ENCODE measurements at places on chromosomes 7 and 10.
A peak's percentile ranks its signal among the peaks of the same experiment; 100 is the strongest.

DNA sequence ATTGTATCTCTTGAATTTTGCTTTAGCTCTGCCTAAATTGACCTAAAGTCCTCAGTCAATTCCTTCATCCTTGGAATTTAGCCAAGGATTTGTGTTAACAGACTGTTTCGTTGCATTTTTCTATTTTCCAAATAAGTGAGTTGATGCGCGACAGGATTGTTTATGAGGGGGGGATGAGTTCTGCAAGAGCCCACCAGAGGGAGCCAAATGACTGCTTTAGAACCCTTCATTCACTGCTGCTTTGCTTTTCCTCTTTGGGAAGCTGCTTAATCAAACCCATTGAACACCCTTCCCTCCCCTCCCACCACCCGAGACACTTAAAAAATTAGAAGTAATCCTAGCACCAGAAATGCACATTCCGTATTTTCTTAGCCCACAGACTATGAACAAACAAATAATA, 33.7 kb upstream of the PTF1A start:
- peak overlapping the region; percentile 41 for H3K4me3 ChIP-seq
- no peaks in the 10 kb centered on the region for H3K36me3 ChIP-seq
- DNase-seq = peak; percentile 63
- H3K27ac ChIP-seq = no peak overlapping the region
- H3K27me3 ChIP-seq = peaks cover 66% of the 10 kb centered on the region

DNA sequence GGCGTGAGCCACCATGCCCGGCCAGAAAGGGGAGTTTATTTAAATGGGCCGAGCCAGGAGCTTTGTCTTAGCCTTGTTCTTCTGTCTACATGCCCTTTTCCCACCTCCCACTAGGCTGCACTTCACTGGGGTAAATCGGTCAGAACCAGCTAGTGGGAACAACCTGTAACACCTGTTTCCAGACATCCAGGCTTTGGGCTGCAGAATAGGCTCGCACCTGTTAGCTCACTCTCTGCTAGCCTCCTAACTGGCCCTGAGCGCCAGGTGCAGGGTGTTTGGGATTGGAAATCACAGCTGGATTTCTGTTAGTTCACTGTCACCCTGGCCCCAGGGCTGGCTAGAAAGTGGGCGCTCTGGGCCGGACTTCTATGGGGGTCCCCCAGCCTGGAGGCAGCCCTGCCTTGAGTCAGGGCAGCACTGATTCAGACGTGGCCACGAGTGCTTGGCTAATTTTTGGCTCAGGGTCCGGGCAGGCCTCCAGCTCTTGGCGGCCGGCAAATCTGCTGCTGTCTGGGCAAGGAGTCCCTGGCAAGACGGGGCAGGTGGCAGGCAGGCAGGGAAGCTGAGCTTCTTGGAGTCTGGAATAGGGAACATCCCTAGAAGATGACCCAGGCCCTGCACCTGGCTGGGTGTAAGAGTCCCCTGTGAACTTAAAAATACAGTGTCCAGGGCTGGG, 48.6 kb downstream of the GTF2IRD1 start:
- no peak overlapping the region for H3K27ac ChIP-seq
- H3K4me1 ChIP-seq = peaks cover 15% of the 10 kb centered on the region
- DNase-seq = no peak
- H3K4me3 ChIP-seq = no peak overlapping the region

- peaks cover 47% of the 10 kb centered on the region for H3K4me1 ChIP-seq
- peak; percentile 62 for DNase-seq
- H3K36me3 ChIP-seq = peaks cover 18% of the 10 kb centered on the region
- H3K27me3 ChIP-seq = peaks cover 12% of the 10 kb centered on the region
- H3K4me3 ChIP-seq = peak overlapping the region; percentile 92
- peak overlapping the region; percentile 86 for H3K27ac ChIP-seq
Measured at GRCh38 chr10:68560943-68561864, 1.1 kb downstream of the TET1 start.

DNA sequence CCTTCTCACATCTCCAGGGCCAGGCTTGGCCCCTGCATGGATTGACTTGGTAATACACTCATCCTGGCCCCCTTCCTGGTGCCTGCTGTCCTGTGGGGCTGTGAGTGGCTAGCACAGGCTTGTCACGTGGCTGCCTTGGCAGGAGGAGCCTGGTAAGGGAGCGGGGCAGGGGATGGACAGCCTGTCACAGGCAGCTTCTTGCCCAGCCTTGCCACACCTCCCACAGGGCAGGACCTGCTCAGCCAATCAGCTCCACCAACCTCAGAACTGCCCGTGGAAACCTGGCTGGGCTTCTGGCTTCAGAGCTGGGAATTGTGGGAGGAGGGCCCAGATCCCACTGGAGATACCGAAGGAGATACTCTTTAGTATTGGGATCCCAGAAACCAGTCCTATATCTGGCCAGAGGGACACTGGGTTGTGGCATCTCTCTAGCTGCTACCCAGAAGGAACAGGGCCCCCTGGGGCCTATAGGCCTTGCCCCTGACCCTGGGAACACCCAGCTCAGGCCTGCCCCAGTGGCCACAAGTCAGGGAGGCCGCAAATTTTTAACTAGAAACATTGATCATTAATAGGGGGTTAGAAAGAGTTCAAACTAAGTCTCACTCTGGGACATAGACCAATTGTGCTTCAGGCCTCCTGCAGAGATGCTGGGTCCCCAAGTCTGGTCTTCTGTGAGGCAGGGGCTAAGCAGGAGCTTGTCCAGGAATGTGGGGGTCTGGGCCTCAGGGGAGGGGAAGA, at the start of gene HOGA1:
Gene HOGA1, plus strand, starts transcription at position 330 of the 738 bp plus-strand sequence. Its CDS starts 315 bp downstream, at position 645.
- H3K4me3 ChIP-seq = no peak within 1 kb of the TSS
- peak within 1 kb of the TSS; percentile 75 for H3K27ac ChIP-seq
- H3K4me1 ChIP-seq = peaks cover 22% of the 10 kb centered on the region
- peaks cover 6% of the 10 kb centered on the region for H3K27me3 ChIP-seq
- DNase-seq = peak; percentile 20
- H3K36me3 ChIP-seq = no peaks in the 10 kb centered on the region

DNA sequence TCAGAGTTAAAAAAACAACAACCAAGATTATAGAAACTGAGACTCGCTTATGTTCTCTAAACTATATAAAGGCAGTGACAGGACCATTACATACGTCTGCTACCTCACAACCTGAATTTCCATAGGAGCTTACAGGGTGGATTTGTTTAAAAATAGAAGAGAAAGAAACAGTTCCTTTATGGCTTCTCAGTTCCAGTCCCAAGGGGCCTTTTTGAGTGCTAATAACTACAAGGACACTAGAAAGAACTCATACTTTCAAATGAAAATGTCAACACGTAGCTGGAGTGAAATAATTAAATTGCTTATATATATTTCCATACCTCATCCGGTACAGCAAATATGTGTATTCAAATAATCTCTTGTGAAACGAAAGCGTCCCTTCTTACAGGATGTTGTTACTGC, 19.7 kb downstream of the TSPAN12 start:
- peaks cover 60% of the 10 kb centered on the region for H3K4me1 ChIP-seq
- H3K27ac ChIP-seq = no peak overlapping the region
- no peaks in the 10 kb centered on the region for H3K27me3 ChIP-seq
- peaks cover 61% of the 10 kb centered on the region for H3K36me3 ChIP-seq
- no peak for DNase-seq

DNA sequence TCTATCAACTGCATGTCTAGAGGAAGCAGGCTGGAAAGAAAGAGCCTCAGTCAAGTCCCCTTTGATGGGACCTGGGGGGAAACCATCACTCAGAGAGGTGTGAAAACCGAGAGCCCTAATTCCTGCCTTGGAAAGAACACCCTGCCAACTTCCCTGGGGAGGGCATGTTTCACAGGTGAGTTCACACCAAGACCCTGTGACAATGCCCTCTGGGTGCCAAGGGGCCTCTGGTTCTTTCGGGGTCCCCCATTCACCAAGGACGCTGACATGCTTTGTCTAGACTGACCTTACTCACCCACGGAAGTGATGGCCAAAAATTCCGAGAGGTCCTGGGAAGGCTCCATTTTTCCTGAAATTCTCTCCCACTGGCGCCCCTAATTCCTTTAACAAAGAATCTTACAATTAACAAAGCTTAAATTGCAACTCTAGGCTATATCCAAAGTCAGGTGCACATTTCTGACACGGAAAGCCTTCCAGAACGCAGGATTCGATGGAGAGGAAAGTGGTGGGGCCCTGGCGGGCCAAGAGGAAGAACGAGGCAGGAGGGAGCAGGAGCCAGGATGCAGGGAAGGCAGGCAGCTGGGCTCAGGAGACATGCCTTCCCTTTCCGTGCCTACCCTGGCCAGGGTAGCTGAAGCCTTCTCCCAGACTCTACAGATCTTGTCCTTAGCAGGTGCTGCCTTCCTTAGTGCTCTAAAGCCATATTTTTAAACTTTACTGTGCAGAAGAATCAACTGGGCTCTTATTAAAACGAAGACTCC, 23.7 kb downstream of the VSTM4 start:
- H3K4me1 ChIP-seq = peaks cover 43% of the 10 kb centered on the region
- peaks cover 7% of the 10 kb centered on the region for H3K27me3 ChIP-seq
- no peak overlapping the region for H3K27ac ChIP-seq
- no peak overlapping the region for H3K4me3 ChIP-seq
- DNase-seq = no peak
- H3K36me3 ChIP-seq = no peaks in the 10 kb centered on the region

All from nephron progenitor cell (in vitro differentiated cells).